MCF 10A (cell line): ENCODE measurements at places on chromosomes 1 and 21. TPM values are rescaled to one million over a fixed set of nuclear protein-coding genes. Genes with fewer than 3 reads are reported as not detected.

The CADM3 gene
- 207 and 222 TPM in 2 replicates for total RNA-seq

The RCC1 gene
- total RNA-seq, result 30.3 and 42.4 TPM in 2 replicates

The TMEM200B gene
- total RNA-seq, result not detected in 2 replicates

The C1QC gene
- total RNA-seq, result not detected in 2 replicates

The PTGFR gene
- 2.5 and 4.4 TPM in 2 replicates for total RNA-seq

The GPATCH4 gene
- total RNA-seq, result 67.3 and 107 TPM in 2 replicates

The SLC44A3 gene
- total RNA-seq, result 0.83 and 2.8 TPM in 2 replicates

DNA sequence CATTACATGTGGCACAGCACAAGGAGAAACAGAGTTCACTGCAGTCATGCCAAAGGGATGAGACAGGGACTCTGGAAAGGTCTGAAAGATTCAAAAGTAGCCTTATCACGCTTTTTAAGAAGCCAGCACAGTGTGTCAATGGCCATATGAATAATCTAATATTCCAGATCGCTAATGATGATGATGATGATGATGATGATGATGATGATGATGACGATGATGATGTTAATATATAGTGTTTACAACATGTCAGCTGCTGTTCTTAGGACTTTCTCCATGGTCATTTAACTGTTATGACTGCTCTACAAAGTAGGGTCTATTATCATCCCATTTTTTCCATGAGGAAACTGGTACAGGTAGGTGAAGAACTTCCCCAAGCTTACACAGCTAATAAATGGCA lies 64.4 kb downstream of the NTMT2 start:
- no peak overlapping the region for H3K4me3 ChIP-seq
- no peaks in the 10 kb centered on the region for H3K4me1 ChIP-seq
- DNase-seq, result no peak
- no peaks in the 10 kb centered on the region for H3K36me3 ChIP-seq
- no peak overlapping the region for H3K27ac ChIP-seq
- H3K27me3 ChIP-seq, result no peaks in the 10 kb centered on the region

DNA sequence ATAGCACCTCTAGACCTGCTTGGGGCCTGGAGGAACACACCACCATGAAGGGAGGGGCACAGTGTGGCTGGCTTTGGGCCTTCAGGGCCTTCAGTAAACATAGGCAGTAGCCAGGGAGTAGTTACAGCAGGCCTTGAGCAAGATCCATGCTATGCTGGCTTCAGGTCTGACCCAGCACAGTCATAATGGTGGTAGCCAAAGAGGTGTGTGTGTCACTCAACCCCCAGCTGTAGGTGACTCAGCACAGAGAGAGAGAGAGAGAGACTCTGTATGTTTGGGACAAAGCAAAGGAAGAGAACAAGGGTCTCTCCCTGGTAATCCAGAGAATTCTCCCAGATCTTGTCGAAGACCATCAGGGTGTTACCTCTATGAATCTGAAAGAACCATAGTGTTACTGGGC lies 250.5 kb upstream of the PKN2 start:
- H3K27me3 ChIP-seq, result no peaks in the 10 kb centered on the region
- no peaks in the 10 kb centered on the region for H3K36me3 ChIP-seq
- no peaks in the 10 kb centered on the region for H3K4me1 ChIP-seq
- peak; percentile 40 for DNase-seq
- H3K27ac ChIP-seq, result no peak overlapping the region

DNA sequence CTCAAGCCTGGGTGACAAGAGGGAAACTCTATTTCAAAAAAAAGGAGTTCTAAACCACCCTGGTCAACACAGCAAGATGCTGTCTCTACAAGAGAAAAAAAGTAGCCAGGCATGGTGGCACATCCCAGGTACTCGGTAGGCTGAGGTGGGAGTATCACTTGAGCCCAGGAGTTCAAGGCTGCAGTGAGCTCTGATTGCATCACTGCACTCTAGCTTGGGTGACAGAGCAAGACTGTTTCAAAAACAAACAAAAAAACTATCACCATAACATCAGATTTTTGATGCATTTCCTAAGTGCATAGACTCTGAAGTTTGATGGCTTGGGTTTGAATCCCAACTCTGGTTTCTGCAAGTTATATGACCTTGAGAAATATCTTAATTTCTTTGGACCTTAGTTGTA lies 9.6 kb downstream of the ELOA start:
- DNase-seq, result no peak
- H3K36me3 ChIP-seq, result peaks cover 89% of the 10 kb centered on the region
- H3K27me3 ChIP-seq, result no peaks in the 10 kb centered on the region
- H3K4me1 ChIP-seq, result peaks cover 3% of the 10 kb centered on the region
- no peak overlapping the region for H3K27ac ChIP-seq

DNA sequence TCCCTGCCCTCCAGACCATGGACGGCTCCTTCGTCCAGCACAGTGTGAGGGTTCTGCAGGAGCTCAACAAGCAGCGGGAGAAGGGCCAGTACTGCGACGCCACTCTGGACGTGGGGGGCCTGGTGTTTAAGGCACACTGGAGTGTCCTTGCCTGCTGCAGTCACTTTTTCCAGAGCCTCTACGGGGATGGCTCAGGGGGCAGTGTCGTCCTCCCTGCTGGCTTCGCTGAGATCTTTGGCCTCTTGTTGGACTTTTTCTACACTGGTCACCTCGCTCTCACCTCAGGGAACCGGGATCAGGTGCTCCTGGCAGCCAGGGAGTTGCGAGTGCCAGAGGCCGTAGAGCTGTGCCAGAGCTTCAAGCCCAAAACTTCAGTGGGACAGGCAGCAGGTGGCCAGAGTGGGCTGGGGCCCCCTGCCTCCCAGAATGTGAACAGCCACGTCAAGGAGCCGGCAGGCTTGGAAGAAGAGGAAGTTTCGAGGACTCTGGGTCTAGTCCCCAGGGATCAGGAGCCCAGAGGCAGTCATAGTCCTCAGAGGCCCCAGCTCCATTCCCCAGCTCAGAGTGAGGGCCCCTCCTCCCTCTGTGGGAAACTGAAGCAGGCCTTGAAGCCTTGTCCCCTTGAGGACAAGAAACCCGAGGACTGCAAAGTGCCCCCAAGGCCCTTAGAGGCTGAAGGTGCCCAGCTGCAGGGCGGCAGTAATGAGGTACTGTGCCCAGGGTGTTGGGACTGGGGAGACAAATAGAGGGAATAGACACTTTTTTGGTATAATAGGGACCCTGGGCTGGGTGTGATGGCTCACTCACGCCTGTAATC lies 1.0 kb downstream of the ZBTB48 start:
- H3K4me1 ChIP-seq, result peaks cover 27% of the 10 kb centered on the region
- H3K4me3 ChIP-seq, result peak overlapping the region; percentile 94

DNA sequence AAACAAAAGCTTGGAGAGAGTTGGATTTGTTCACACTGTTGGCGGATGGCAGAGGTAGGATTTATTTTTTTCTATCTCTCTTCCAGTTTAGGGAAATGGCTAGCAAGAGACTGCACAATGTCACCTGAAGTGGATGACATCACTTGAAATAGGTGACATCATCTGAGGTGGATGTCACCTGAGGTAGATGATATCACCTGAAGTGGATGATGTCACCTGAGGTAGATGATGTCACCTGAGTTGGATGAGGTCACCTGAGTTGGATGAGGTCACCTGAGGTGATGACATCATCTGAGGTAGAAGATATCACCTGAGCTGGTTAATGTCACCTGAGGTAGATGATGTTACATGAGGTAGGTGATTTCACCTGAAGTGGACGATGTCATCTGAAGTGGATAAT lies 413.4 kb downstream of the DSCAM start:
- DNase-seq, result no peak
- no peak overlapping the region for H3K27ac ChIP-seq
- H3K4me1 ChIP-seq, result no peaks in the 10 kb centered on the region
- H3K36me3 ChIP-seq, result no peaks in the 10 kb centered on the region
- no peaks in the 10 kb centered on the region for H3K27me3 ChIP-seq
- H3K4me3 ChIP-seq, result no peak overlapping the region

DNA sequence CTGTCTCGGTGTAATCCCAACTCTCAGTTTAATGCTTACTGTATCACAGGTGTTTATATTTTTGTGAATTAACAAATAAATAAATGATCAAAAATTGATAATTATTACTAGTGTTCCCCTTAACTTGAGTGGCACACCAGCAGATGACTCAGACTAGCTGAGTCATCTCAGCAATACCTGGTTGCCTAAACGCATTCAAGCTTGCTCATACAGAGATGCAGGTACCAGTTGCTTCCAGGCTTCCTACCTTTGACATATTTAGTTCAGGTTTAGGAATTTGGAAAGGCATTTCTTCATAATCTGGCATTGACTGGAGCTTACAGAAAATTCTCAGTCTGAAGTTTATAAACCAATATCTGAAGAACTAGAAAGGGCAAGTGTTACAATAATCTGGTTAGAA lies 78.9 kb upstream of the LMO4 start:
- H3K36me3 ChIP-seq, result no peaks in the 10 kb centered on the region
- no peak overlapping the region for H3K4me3 ChIP-seq
- no peaks in the 10 kb centered on the region for H3K27me3 ChIP-seq

DNA sequence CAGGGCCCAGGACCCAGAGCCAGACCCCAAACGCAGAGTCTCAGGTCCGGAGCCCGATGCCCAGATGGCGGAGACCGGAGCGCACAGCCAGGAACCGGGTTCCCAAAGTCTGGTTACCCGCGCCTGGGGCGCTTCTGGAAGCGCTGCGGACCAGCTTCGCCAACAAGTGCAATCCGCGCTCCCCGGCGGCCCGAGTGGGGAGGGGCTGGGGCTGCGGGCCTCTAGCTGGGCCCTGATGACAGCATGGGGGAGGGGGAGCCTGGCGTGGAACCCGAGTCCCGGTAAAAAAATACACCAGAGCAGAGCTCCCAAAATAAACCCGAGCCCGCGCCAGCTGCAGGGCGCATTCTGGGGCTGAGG lies 494 bp downstream of the NT5C1A start:
- H3K4me1 ChIP-seq, result peaks cover 3% of the 10 kb centered on the region
- H3K27ac ChIP-seq, result no peak overlapping the region
- no peaks in the 10 kb centered on the region for H3K36me3 ChIP-seq
- no peak overlapping the region for H3K4me3 ChIP-seq
- peaks cover 26% of the 10 kb centered on the region for H3K27me3 ChIP-seq

DNA sequence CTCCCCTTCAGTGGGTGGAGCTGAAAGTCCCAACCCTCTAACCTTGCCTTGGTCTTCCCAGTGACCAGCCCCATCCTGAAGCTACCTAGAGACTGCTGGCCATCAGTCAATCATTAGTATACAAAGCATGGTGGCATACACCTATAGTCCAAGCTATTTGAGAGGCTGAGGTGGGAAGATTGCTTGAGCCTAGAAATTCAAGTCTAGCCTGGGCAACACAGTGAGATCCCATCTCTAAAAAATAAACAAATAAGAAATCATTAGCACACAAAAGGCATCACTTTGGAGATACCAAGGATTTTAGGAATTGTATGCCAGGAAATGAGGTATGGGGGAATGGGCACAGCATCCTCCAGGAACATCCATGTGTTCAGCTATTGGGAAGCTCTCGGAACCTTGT lies 4.4 kb upstream of the IFI6 start:
- no peaks in the 10 kb centered on the region for H3K27me3 ChIP-seq
- no peak overlapping the region for H3K27ac ChIP-seq
- DNase-seq, result no peak
- no peaks in the 10 kb centered on the region for H3K36me3 ChIP-seq

DNA sequence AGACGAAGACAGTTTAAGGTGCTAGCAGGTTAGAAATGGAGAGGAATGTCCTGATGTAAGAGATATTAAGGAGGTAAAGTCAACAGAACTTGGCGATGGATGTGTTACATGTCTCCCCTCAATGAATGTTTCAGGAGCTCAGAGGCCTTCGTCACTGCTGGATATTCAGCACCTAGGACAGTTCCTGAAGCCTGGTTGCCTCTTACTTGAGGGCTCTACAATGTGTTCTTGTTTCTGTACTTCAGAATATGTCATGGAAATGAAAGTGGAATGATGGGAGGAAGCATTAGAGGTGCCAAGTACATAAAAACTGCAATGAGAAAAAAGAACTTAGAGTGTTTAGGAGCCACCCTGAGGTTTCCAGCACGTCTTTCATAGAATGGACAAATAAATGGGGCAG lies 17.7 kb downstream of the TNR start:
- H3K4me3 ChIP-seq, result no peak overlapping the region
- H3K27ac ChIP-seq, result no peak overlapping the region
- H3K27me3 ChIP-seq, result peaks cover 35% of the 10 kb centered on the region
- H3K36me3 ChIP-seq, result no peaks in the 10 kb centered on the region
- H3K4me1 ChIP-seq, result no peaks in the 10 kb centered on the region
- peak; percentile 78 for DNase-seq

DNA sequence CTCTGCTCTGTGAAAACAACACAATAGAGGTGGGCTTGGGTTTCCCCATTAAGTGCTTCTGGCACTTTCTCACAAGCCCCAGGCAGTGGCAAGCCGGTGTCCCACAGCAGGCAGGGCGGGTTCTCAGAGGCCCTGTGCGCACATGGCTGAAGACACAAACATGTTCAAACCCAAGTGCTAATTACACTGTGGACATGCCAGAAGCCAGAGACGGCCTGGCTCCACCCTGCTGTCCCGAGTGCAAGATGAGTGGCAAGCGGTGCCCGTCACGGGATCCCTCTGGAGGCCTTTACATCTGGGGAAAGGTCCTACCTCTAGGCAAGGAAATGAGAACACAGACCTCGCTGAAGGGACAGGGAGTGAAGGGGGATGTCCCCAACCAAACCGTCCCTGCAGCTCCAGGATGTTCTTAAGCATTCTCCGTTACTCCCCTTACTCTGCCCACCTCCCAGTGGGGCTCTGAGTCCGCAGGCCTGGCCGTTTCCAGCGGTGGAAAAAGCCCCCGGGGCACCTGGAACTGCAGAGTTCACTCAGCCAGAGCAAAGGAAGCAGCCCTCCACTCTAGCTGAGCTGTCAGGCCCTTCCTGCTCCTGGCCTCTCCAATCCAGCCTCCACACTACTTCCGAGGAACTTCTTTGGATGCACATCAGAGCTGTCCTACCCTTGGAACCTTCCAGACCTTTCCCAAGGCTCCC lies 57.4 kb downstream of the SLC66A1 start:
- no peak for DNase-seq
- H3K36me3 ChIP-seq, result peaks cover 14% of the 10 kb centered on the region
- no peak overlapping the region for H3K4me3 ChIP-seq
- no peak overlapping the region for H3K27ac ChIP-seq
- H3K27me3 ChIP-seq, result no peaks in the 10 kb centered on the region

DNA sequence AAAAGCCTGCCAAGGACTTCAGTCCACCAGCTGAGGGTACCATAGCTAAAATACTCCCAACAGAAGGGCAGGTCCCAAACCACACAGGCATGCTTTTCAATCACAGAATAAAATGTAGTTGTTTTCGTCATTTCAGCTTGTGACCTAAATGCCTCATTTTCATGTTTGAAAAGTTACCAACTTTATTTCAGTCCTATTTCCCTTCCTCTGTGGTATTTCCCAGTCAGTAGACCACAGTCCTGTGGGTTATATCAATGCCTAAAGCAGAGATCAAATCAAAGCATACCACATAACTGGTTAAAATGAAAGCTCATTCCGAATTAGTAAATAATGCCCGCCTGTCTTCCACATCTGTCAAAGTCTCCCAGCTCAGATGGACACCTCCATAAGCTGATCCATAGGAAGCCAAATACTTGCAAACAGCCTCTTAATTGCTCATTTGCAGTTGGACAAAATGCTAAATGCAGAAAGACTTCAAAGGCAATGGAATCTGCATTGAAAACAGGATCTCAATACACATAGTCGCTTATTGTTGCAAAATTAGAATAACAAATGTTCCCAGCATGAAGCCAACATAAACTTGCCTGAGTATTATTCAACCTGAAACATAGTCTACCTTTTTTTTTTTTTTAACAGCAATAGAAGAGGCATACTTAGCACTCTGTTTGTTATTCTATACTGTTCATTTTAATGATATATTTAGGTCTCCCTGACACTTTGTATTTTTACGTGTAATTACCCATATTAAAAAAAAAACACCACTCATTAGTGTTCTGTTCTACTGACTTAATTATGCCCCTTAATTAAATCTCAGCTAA lies 53.9 kb downstream of the NR5A2 start:
- H3K27me3 ChIP-seq, result no peaks in the 10 kb centered on the region
- H3K36me3 ChIP-seq, result no peaks in the 10 kb centered on the region
- peaks cover 12% of the 10 kb centered on the region for H3K4me1 ChIP-seq
- no peak for DNase-seq
- no peak overlapping the region for H3K27ac ChIP-seq
